ENCODE measurements at places on chromosomes 4 and X. TPM values are rescaled to one million over a fixed set of nuclear protein-coding genes. Genes with fewer than 3 reads are reported as not detected.

The PPM1K gene
- total RNA-seq, result 144 TPM

The SSX3 gene
- total RNA-seq, result not detected

The SCML1 gene
- total RNA-seq, result 17.7 TPM

The GAGE12H gene
- not detected for total RNA-seq

The WDR44 gene
- total RNA-seq, result 20.9 TPM

The HTRA3 gene
- 9.6 TPM for total RNA-seq

The TRIM75 gene
- not detected for total RNA-seq

The PABPC5 gene
- total RNA-seq, result 1.8 TPM

The TNMD gene
- 0.90 TPM for total RNA-seq

The CCSER1 gene
- under 0.01 TPM for total RNA-seq

The ADH1A gene
- 0.27 TPM for total RNA-seq

The NAT8L gene
- 0.09 TPM for total RNA-seq

The KDM5C gene
- total RNA-seq, result 76.4 TPM

The MND1 gene
- total RNA-seq, result 15.5 TPM
